ENCODE measurements at places on chromosomes 2 and 18.

DNA sequence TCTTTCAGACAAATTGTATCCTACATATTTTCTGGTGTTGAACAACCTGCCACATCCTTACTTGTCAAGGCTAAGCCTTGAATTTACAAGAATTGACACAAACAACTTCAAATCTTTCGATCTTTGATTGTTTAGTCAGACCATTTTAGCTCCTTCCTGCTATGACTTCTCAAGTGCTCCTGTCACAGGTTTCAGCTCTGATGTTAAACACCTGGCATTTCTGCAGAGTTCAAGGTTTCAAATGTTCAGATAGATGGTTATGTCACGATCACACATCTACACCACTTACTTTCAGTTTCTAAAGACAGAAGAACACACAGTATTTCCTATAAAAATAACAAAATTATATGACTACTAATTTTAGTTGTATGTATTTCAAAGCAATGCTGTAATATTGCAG, 84.0 kb downstream of the RND3 start:
- DNase-seq: no peak

DNA sequence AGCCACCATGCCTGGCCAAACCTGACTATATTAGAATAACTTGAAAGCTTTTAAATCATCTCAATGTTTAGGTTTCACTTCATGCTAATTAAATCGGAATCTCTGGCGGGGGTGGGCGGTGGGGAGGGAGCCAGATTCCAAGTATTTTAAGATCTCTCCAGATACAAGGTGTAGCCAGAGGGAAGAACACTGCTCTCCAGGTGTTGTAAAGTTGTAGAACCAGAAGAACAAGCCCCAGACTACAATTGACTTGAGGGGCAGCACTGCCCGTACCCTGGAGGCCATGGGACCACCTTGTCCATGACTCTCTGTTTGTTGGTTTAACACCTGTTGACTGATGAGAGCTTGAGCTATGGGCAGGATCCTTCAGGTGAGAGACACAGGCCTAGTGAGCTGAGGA, 33.1 kb upstream of the GTF2A1L start:
- DNase-seq: no peak

DNA sequence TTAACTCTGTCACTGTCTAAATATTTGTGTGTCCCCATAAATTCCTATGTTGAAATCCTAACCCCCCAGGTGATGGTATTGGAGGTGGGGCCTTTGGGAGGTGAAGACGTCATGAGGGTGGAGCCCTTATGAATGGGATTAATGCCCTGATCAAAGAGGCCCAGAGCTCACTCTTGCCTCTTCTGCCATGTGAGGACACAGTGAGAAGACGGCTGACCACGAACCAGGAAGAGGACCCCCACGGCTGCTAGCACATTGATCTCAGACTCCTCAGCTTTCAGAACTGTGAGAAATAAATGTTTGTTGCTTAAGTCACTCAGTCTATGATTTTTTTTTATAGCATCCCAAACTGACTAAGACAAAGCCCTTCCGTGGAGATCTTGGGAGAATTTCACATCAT, 71.2 kb downstream of the BCL2L11 start:
- DNase-seq: no peak

DNA sequence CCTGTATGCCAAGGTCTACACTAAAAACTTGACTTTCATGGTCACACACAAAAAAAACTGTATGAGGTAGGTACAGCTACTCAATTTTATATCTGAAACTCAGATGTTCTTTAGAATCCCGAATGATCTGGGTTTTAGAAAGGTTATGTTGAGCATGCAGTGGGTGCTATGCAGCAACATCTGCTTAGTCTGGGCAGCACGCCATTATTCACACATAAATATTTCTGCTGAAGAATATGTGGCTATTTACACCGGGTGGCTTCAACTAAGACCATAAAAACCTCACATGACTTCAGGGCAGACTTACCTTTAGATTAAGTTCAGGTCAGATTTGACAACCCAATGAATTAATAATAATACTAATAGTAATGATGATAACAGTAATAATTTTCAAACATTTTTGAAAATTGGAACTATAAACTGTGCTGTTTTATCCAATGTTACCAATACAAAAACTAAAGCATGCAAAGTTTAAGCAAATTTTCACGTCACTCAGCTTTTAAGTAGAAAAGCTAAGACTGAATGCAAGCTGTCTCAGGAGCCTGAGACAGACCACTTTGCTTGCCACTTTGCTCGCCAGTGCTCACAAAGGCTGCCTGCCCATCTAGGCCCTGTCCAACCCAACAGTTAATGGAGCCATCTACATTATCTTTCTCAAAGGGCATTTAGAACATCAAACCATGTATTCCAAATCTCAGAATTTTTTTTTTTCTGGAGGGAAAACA, 292.0 kb downstream of the CNTNAP5 start:
- DNase-seq: no peak

- DNase-seq: peak; percentile 5
These were observed 278.9 kb downstream of the PRKCE start for GRCh38 chr2:45930396-45930792.

GRCh38 chr2:27133195-27133875, 1.1 kb downstream of the PREB start:
- DNase-seq: peak; percentile 55

DNA sequence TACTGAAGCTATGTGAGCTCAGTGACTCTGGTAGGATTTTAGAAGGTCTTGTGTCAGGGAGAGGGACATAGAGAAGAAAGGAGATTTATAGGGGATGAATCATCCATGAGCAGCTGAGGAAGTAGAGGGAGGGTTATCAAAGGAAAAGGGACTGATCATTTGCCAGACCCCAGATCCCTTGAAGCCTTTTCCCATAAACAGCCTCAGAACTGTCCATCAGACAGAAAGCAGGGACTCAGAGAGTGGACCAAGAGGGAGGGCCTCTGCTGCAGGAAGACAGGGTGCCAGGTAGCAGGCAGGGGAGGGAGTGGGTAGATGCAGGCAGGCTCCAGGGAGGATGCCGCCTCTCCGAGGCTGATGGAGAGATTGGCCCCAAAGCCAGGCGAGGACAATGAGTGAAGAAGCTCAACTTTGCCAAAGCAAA, 133.9 kb downstream of the TNS1 start:
- DNase-seq: no peak

GRCh38 chr2:193695367-193695766, 1500.6 kb upstream of the TMEFF2 start:
- DNase-seq: no peak

DNA sequence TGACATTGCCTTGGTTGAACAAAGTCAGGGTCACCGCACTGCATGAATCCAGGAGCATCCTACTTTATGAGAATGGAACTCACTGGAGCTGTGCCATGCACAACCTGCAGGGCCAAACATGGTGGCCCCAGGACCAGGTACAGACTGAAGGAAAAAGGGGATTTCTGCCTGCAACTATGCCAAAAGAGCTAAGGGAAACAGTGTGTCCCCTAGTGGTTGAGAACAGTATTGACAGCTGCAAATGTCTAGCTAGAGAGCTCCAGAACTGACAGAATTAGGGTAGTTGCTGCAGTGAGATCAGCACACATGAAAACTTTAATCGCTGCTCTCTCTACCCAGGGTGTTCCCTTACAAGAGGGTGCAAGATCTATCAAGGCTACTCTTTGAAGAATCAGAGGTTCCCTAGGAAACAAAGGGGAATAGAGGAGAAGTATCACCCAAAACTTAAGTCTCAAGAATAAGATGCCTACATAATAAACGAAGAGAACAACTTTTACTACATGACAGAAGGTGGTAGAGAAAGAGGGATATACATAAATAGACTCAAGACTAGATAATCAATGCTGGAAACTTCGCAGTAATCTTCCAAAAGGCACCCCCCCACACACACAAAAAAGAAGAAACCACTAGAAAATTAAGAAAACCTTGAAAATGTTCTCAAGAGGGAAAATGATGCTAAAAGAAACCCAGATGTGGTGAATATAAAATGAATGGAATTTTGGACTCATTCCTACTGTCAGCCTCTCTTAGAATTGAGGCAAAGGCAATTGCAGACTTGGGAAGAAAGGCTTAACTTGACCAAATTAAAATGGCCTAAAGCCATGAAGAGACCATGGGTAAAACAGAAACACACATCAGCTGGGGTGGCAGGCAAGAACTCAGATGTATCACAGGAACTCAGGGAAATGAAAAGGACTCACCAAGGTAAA, 43.6 kb upstream of the IHH start:
- peak; percentile 78 for DNase-seq

DNA sequence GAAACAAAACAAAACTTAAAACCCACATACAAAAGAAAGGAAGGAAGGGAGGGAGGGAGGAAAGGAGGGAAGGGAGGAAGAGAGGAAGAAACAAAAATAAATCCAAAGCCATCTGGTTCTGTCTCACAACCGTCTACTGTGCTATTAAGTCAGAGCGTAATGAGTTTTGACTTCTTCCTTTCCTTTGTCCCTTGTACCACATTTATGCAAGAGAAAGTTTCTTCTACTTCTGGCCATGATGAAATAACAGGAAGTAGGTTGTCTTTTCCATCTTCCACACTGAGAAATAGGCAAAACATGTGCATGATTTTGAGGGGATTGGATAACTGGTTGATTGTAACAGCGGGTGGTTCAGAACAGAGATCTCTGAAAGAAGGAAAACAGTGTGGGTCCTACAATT, 121.4 kb downstream of the CTAGE1 start:
- DNase-seq: no peak

GRCh38 chr2:237697586-237698357, 70.4 kb downstream of the LRRFIP1 start:
- no peak for DNase-seq

DNA sequence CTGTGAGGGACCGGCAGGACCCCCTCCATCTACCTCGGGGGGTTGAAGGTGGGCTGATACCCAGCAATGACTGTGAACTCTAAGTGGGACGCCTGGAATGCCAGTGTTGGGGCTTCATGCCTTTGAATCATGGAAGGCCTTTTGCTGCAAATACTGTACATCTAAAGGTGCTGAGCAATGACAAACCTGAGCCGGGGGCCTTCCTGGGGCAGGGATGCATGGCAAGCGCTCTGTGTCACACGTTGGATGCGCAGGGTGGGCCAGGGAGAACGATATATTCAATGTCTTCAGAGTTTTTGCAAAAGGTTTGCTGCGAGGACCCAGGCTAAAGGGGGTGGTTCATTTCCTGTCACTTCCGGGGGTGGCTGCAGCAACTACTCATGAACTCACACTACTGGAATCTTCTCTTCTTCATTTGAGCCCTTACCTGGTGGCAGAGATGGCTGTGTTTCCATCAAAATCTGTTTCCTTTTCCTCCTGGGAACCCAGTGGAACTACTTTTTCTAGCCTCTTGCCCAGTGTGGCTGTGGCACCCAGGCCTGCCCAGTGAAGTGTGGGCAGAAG, 24.1 kb upstream of the INHBB start:
- no peak for DNase-seq

DNA sequence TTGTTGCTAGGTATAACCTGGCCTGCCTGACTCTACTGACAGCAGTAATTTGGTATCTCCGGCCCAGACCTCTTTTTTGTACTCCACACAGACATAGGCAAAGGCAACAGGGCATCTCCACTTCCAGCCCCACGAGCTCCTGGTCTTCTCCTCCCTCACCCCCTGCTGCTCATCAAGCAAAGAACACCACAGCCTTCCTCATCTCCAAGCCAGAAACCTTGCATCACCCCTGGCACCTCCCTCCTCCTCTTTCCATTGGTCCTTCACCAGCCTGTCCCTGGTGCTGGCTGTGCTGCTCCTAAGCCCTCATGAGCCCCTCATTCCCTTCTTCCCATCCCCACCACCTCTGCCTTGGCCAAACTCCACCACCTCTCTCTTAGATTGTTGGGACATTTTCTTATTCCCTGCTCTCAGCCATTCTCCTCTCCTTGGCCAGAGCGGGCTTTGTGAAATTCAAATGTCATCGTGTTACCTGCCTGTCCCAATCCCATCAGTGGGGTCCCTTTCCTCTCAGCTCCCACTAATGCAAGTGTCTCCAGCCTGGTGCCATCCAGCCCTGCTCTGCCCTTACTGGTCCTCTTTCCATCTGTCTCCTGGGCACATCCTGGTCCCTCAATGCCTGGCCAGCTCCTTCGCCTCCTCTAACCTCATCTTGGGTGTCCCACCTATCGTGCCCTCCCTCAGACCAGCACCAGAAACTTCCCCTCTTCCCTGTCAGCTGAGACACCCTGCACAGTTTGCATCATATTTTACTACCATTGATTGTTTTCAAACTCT, 77.4 kb downstream of the INHBB start:
- no peak for DNase-seq

DNA sequence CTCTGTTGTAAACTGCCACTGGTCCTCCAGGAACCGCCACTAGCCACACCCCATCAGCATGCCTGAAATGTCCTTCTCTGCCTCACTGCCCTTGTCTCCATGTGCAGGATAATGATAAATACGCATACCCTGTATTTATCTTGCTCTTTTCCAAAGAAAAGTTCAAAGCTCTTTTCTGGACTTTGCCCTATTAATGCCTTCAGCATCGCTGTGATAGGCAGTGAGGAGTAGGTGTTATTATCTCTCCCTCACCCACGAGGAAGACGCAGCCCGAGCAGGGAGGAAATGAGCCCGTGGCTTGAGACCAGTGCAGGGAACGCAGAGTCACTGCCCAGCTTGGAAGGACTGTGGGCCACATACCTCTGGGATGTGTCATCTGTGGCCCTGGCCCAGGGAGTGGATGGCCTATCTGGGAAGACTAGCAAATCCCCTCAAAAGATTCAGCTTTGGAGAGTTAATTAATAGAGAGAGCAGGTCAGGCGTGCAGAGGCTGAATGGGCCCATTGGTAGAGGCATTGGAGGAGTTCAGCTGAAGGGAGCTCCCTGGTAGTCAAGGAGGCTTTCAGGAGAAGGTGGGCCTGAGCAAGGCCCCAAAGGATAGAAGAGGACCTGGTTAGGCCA, 39.5 kb upstream of the MCFD2 start:
- no peak for DNase-seq

DNA sequence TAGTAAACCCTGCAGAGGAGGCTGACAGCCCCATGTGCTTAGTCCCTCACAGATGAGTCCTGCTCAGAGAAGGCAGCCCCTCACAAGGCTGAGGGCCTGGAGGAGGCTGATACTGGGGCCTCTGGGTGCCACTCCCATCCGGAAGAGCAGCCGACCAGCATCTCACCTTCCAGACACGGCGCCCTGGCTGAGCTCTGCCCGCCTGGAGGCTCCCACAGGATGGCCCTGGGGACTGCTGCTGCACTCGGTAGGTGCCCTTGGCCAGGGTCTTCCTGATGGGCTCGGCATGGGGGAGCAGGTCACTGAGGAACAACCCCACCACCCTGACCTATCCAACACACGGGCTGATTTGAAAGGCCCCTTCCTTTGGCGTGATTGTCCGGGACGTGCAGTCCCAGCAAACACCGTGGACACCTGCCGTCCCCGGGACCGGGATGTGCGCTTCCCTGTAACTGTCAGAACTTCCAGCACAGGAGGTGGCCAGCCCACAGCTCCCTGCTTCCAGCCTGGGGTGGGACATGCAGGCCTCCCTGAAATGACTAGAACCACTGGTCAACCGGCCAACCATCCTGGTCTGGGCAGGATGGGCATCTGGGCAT, 38.6 kb downstream of the MLPH start:
- no peak for DNase-seq

- no peak for DNase-seq
These were observed 259.1 kb downstream of the LTBP1 start for GRCh38 chr2:33205693-33206434.

All from H7 (cell line).